NCI-H1417 treated with DMSO at 0.1 percent for 48 hours (cell line): ENCODE measurements at places on chromosomes 6 and 20.
A peak's percentile ranks its signal among the peaks of the same experiment; 100 is the strongest.

GRCh38 chr6:137867685-137868509 is 838 bp downstream of the TNFAIP3 start:
- no peak for DNase-seq

DNA sequence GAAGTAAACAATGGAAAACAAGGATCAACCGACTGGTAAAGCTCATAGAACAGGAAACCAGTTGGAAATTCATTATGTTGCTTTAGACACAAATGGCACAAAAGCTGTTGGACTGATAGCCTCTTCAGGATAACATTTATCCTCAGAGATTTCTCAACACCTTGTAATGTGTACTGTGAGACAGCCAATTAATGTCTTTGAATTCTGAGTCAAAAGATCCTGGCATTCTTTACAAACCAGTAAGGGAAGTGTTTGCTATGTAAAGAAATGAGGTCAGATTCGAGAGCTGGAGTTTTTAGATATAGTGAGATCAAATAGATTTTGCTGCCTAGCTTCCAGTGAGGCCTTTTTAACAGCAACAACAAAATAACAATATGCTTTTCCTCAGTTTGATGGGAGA is 439.2 kb downstream of the C6orf118 start:
- DNase-seq: no peak

DNA sequence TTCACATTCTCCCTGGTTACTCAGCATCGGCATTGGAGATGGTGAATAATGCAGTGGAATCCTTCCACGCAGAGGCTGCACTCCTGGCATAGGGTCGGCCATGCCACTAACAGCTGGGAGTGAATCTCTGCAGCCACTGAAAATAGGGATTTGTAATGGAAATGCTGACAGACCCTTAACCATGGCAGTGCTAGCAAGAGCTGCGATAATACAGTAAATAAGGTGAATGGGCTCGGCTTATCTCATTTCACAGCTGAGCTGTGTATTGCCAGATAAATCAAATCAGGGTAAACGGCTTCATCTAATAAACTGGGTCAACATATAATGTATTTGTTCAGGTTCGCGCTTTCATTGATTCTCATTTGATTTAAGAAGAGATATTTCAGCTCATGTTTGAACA is 156.8 kb downstream of the SLC35B3 start:
- no peak for DNase-seq

DNA sequence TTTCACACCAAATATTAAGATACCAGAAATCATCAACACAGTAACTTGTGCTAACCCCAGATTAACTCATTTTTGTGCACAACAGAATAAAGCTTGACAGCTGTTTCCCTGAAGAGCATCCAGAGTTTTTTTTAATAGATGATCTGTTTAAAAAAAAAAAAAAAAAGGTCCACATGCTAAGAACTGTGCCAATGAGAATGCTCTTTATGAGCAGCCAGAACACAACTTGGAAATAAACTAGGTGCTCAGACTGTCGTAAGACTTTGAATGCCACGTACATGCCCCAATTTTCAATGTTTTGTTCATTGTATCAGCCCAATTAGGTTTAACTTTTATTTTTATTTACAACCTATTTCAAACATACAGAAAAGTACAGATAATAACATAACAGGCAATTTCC is 47.3 kb downstream of the STAU1 start:
- DNase-seq: no peak

DNA sequence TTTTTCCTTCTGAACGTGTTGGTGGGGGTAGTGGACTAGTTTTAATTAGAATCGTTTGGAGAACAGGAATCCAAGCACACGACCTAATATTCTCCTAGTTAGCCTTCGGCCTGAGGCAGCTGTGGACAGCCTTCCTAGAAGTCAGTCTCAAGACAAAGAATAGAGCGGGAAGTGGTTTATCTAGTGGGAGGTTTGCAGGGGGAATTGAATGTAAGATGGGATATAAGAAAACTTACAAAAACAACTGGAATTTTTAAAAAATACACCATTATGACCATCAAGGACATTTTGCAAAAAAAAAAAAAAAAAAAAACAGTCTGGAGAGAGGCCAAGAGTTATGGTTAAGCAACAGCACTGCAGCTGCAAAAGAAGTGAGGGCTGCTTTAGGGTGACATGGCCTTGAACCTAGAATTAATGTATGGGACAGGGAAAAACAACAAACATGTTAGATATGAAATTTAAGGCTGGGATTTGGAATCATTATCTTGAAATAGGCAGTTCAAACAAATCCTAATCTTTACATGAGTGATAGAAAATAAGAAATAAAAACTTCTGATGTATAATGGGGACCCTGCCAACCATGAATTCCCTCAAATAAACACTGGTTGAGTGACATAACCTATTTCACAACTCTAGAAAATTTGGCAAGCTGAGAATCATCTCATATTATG is 40.2 kb downstream of the PLAGL1 start:
- no peak for DNase-seq

DNA sequence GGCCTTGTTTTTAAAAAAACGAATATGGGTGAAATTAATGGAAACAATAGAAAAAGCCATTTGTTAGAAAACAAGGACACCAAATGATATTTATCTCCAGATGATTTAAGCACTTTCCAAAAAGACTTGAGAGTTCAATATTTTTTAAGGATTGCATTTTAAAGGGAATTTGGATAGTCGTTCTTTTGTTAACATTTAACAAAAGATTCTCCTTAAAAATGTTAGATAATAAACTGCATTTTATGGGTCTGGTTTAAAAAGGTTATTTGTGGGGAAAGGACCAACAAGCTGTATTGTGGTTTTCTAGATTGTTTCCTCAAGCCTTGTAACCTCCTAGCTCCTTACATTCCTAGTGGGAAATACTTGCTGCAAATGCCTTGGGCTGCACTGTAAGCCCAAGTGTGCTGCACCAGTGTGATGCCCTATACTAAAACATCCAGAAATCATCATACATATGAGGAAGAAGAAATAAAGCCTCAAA is 1.5 kb upstream of the PHIP start:
- no peak for DNase-seq

DNA sequence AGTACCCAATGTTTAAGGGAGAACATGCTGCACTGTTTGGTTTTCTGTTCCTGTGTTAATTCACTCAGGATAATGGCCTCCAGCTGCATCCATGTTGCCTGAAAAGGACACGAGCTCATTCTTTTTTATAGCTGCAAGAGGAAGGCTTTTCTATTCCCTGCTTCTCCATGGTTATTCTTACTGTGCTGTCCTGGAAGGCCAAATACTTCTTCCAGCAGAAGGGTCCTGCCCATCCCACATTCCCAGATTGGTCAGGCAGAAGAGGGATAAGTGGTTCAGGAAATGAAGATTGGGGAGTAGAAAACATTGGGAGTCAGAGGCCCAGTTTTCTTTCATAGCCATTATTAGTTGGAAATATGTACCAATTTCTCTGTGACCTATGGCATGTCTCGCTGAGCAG is 122.4 kb downstream of the TCP11 start:
- no peak for DNase-seq

DNA sequence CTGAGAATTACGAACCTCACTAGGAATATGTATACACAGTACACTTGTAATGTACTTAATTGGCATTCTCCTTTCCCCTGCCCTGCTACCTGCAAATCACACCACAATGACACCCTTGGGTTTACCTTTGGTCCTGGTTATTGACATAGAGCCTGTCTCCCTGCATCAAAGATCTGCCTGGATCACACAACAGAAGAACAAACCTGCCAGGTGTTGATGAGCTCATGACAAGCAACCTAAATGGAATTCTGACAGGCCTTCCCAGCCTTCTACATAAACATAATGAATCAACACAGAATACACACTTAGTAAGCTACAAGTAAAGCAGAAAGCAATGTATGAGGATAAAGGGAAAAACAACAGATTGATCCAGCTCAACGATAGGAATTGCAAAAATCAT is 95.6 kb downstream of the HDGFL1 start:
- DNase-seq: no peak

DNA sequence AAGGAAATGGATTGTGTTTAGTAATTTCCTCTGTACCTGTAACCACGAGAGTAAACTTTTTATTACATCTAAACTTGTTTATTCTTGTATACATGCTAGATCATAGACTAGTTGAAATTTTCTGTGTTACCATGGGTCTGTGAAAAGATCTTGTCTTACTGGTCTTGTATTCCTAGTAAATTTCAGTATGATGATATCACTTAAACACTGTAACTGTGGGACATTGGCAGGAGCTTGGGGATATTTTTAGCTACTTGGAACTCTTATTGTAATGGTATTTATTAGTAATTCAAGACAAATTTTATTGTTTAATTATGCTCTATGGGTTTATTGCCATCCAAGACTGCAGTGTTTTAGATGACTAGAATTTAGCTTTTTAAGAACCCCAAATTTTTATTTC is 25.9 kb upstream of the TULP4 start:
- DNase-seq: no peak

DNA sequence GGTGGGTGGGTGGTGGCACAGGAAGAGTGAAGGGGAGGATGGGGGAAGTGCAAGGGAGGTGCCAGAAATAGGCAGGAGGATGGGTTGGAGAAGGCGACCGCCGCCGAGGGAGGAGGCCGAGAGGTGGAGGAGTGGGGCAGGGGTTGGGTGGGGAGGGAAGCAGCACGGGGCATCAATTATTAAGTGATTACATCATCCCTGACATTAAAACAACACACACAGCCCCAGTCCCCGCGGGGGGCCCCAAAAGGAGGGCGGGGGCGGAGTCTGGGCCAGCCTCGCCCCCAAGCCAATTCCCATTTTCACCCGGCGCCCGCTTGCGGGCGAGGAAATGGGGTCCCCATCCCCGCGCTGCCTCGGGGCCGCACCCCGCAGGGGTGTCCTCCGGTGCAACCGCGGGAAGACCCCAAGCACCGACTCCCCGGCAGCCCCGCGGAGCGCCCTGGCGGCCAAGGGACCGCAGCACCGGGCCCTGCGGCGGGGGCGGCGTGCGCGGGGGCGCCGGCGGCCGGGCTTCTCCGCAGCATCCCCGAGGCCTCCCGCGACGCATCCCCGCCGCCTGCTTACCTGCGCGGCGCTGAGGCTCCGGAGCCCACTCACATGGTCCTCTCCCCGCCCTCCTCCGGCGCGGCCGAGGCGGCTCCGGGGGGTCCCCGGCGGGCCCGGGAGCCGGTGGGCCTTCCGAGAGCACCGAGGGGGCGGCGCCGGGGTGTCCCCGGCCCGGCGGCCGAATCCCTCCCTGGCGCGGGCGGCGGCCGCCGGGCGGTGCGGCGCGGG is 663 bp downstream of the FYN start:
- DNase-seq: peak; percentile 40

- DNase-seq: no peak
Observed at GRCh38 chr6:54284161-54284860, 23.9 kb upstream of the TINAG start.

DNA sequence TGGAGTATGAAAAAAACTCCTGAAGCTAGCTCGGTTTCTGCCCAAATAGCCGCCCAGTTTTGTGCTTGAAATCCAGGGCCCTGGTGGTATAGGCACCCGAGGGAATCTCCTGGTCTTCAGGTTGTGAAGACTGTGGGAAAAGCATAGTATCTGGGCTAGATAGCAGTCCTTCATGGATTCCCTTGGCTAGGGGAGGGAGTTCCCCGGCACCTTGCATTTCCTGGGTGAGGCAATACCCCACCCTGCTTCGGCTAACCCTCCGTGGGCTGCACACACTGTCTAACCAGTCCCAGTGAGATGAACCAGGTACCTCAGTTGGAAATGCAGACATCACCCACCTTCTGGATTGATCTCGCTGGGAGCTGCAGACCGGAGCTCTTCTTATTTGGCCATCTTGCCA is 184.5 kb upstream of the SLC35B3 start:
- DNase-seq: no peak

DNA sequence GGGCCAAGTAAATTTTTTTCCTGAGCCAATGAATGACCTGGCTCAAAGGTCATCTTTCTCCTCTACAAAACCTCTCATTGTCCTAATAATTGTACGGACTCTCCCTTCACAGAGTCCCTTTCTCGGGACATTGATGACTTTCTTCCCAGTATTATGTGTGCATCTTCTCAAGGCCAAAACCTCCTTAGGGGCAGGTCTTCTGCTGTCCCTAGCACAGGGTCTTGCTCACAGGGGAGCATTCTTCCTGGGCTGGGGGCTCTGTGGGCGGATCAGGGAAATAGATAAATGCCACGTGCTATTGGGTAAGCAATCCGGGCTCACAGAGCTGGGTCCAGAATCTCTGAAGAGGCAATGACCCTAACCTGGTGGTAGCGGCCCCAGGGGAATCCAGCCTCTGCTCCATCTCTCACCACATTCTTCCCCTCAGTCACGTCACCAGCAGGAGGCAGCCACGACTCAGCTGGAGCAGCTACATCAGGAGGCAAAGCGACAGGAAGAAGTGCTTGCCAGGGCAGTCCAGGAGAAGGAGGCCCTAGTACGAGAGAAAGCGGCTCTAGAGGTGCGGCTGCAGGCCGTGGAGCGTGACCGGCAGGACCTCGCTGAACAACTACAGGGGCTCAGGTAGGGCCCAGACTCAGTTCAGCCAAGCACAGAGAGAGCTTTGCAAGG is 23.5 kb downstream of the CEP250 start:
- no peak for DNase-seq

GRCh38 chr6:3364391-3364790 is 92.5 kb downstream of the SLC22A23 start:
- DNase-seq: no peak

- DNase-seq: no peak
Observed at GRCh38 chr6:31210123-31210522, 39.6 kb upstream of the POU5F1 start.

DNA sequence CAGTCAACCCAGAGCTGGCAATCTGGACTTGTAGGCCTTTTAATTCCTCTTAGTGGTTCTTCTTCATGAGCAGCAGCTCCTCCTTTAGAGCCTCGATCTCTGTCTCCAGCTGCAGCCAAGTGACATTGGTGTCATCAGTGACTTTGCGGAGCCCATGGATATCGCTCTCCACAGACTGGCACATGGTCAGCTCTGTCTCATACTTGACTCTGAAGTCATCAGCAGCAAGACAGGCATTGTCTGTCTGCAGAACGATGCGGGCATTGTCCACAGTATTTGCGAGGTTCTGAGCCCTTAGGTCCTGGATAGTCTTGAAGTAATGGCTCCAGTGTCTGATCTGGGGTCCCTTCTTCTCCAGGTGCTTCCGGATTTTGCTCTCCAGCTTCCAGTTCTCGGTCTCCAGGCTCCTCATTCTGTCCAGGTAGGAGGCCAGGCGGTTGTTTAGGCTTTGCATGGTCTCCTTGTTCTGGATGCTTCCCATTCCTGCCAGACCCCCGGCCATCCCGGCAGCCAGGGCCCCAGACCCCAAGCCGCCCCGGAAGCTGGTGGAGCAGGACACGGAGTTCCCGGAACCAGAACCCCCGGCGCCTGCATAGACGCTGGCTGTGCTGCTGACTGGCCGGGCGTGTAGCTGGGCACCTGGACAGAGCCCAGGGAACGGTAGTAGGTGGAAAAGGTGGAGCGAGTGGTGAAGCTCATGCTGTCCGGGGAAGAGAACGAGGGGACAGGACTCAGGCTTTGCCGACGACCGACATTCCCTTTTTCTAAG is 15.1 kb downstream of the RFPL4B start:
- DNase-seq: no peak
